Thymus (tissue), 14 donors: ENCODE measurements at places on chromosomes 16 and 17. TPM values are rescaled to one million over a fixed set of nuclear protein-coding genes. Genes with fewer than 3 reads are reported as not detected.

GRCh38 chr17:31248986-31249834, 47.8 kb downstream of the OMG start:
- H3K4me3 ChIP-seq, result no peak overlapping the region
- H3K27me3 ChIP-seq, result no peaks in the 10 kb centered on the region
- DNase-seq, result no peak
- H3K36me3 ChIP-seq, result no peaks in the 10 kb centered on the region

DNA sequence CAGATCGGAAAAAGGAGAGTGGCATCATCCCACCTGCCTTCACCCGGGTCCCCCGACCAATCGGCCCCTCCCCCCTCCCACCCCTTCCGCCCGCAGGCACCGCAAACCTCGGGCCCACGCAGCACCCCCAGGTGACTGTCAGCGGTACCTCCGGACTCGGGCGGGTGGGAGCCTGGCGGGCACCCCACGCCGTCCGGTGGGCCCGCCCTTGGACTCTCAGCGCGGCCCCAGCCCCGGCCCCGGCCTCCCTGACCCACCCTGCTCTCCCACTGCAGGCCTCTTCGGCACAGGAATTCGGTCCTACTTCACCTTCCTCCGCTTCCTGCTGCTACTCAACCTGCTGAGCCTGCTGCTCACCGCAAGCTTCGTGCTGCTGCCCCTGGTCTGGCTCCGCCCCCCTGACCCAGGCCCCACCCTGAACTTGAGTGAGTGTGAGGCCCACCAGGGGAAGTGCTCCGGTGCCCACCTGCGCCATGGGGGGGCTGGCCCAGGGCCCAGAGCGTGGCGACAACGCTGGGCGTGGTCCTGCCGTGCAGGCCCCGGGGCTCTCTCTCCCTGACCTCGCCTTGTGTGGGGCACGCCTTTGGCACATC, 1.6 kb downstream of the TMC8 start:
- DNase-seq, result no peak
- H3K4me1 ChIP-seq, result peaks cover 42% of the 10 kb centered on the region
- H3K27ac ChIP-seq, result peak overlapping the region; percentile 99
- peak overlapping the region; percentile 93 for H3K4me3 ChIP-seq
- no peaks in the 10 kb centered on the region for H3K27me3 ChIP-seq
- peaks cover 49% of the 10 kb centered on the region for H3K36me3 ChIP-seq

DNA sequence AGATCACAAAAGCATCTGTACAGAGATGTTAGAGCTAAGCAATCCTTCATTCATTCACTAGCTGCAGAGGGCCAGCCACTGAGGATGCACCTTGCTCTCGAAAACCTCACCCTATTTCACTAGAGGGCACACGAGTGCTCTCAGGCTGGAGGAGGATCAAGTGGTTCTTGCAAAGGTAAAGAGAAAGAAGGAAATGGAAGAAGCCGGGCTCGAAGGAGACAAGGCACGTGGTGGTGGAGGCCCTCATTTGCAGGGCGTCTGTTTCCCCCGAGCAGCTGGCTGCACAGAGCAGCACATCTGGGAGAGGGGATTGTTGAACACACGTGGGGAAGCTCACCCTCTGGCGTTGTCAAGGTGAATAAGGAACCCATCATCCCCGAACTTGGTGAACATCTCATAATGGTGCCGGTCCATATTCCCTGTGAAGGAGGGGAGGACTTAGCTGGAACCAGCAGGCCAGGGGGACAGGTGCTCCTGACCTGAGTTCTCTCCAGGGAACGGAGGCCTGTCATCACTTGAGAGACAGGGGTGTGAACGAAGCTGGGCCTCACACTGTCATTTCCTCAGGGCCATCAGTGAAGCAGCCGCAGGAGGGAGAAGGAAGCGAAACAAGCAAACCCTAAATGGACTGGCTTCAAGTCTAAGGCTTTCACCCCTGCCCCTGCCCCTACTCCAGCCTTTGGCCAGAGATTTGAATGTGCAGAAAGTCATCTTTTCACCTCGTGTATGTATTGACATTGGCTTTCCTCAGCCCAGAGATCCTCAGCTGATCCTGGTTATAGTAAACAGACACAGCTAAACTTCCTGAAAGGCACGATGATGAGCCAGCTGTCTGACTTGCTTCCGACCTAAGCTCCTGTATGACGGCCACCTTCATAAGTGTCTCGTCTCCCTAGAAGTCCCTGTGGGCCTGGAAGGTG, 27.6 kb downstream of the PRKAR1A start:
- H3K4me1 ChIP-seq, result no peaks in the 10 kb centered on the region
- H3K36me3 ChIP-seq, result peaks cover 16% of the 10 kb centered on the region
- H3K27ac ChIP-seq, result no peak overlapping the region
- DNase-seq, result no peak

DNA sequence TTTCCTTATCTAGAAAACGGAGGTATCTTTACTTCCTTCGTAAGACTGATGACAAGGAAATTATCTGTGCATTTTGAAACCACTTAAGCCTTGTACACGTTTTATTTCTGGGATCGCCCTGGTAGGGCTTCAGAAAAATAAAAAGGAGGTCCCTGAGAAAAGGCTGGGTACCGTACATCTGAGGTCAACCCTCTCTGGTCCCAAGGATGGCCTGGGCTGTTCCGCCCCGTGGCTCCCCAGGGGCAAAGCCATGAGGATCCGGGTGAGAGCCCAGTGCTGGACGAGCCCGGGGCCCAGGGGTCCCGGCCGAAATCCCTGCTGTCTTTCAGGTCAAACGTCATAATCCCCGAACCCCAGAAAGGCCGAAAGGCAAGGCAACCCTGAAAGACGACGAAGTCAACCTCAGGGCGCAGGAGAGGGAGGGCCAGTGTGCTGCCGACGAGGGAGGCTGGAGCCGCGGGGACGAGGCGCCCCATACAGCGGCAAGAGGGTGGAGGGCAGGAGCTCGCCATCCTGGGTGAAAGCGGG, 656 bp upstream of the FUS start:
- peaks cover 58% of the 10 kb centered on the region for H3K4me1 ChIP-seq
- no peak for DNase-seq
- H3K27me3 ChIP-seq, result no peaks in the 10 kb centered on the region
- H3K36me3 ChIP-seq, result peaks cover 30% of the 10 kb centered on the region

- DNase-seq, result no peak
- no peaks in the 10 kb centered on the region for H3K27me3 ChIP-seq
- H3K4me1 ChIP-seq, result no peaks in the 10 kb centered on the region
- no peak overlapping the region for H3K27ac ChIP-seq
- H3K36me3 ChIP-seq, result no peaks in the 10 kb centered on the region
- no peak overlapping the region for H3K4me3 ChIP-seq
Measured at GRCh38 chr17:9401434-9401833, 174.2 kb downstream of the STX8 start.

GRCh38 chr16:11232852-11233726, 22.9 kb downstream of the SOCS1 start:
- H3K4me3 ChIP-seq, result no peak overlapping the region
- DNase-seq, result peak; percentile 72
- peak overlapping the region; percentile 93 for H3K27ac ChIP-seq

- H3K36me3 ChIP-seq, result peaks cover 71% of the 10 kb centered on the region
- DNase-seq, result no peak
- H3K27me3 ChIP-seq, result no peaks in the 10 kb centered on the region
- no peak overlapping the region for H3K27ac ChIP-seq
- H3K4me1 ChIP-seq, result no peaks in the 10 kb centered on the region
Measured at GRCh38 chr16:74304835-74305176, 8.2 kb downstream of the PSMD7 start.

GRCh38 chr17:29559640-29560039, 7.2 kb downstream of the ABHD15 start:
- H3K27ac ChIP-seq, result no peak overlapping the region
- H3K4me3 ChIP-seq, result no peak overlapping the region
- H3K4me1 ChIP-seq, result peaks cover 17% of the 10 kb centered on the region

- H3K36me3 ChIP-seq, result no peaks in the 10 kb centered on the region
- no peak for DNase-seq
- no peak overlapping the region for H3K27ac ChIP-seq
Measured at GRCh38 chr17:60165971-60166370, 16.2 kb downstream of the CA4 start.

- H3K4me3 ChIP-seq, result peak overlapping the region; percentile 94
- H3K27me3 ChIP-seq, result no peaks in the 10 kb centered on the region
- H3K36me3 ChIP-seq, result peaks cover 68% of the 10 kb centered on the region
- H3K27ac ChIP-seq, result peak overlapping the region; percentile 98
Measured at GRCh38 chr16:30658731-30659506, 688 bp downstream of the FBRS start.

GRCh38 chr17:13426991-13427390, 174.7 kb downstream of the HS3ST3A1 start:
- H3K36me3 ChIP-seq, result no peaks in the 10 kb centered on the region
- H3K27ac ChIP-seq, result no peak overlapping the region
- no peaks in the 10 kb centered on the region for H3K4me1 ChIP-seq
- no peak overlapping the region for H3K4me3 ChIP-seq

GRCh38 chr16:23947838-23948237, 112.1 kb downstream of the PRKCB start:
- no peak overlapping the region for H3K27ac ChIP-seq
- no peaks in the 10 kb centered on the region for H3K36me3 ChIP-seq
- DNase-seq, result no peak
- no peak overlapping the region for H3K4me3 ChIP-seq
- no peaks in the 10 kb centered on the region for H3K27me3 ChIP-seq
- peaks cover 43% of the 10 kb centered on the region for H3K4me1 ChIP-seq

- H3K4me3 ChIP-seq, result no peak overlapping the region
- peaks cover 4% of the 10 kb centered on the region for H3K4me1 ChIP-seq
- no peak overlapping the region for H3K27ac ChIP-seq
- H3K27me3 ChIP-seq, result peaks cover 8% of the 10 kb centered on the region
Measured at GRCh38 chr16:70808371-70808770, 7.4 kb upstream of the VAC14 start.

- H3K36me3 ChIP-seq, result no peaks in the 10 kb centered on the region
- H3K27ac ChIP-seq, result peak overlapping the region; percentile 25
- H3K4me1 ChIP-seq, result no peaks in the 10 kb centered on the region
- H3K4me3 ChIP-seq, result no peak overlapping the region
- no peaks in the 10 kb centered on the region for H3K27me3 ChIP-seq
- DNase-seq, result no peak
Measured at GRCh38 chr17:39062846-39063680, 88.4 kb downstream of the PLXDC1 start.

DNA sequence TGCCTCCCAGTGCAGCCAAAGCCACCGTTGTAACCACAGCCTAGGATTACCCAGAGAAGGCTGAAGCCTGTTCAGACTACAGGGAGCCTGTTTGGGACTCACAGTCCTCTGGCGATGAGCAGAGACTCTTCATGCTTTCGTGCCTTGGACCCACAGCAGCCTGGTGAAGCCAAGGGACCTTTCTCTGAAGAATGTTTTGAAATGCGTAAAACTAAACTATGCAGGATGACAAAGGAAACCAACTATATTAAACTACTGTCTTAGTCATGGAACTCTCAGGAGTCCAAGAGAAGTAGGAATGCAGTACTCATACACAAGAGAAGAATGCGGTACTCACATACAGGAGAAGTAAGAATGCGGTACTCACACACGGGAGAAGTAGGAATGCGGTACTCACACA, 20.9 kb downstream of the ABR start:
- no peaks in the 10 kb centered on the region for H3K4me1 ChIP-seq
- H3K27me3 ChIP-seq, result no peaks in the 10 kb centered on the region
- no peak overlapping the region for H3K27ac ChIP-seq
- no peaks in the 10 kb centered on the region for H3K36me3 ChIP-seq
- H3K4me3 ChIP-seq, result no peak overlapping the region
- no peak for DNase-seq

- DNase-seq, result no peak
- H3K27ac ChIP-seq, result no peak overlapping the region
- no peaks in the 10 kb centered on the region for H3K27me3 ChIP-seq
- no peak overlapping the region for H3K4me3 ChIP-seq
Measured at GRCh38 chr17:7322520-7323194, 6.5 kb downstream of the NEURL4 start.

DNA sequence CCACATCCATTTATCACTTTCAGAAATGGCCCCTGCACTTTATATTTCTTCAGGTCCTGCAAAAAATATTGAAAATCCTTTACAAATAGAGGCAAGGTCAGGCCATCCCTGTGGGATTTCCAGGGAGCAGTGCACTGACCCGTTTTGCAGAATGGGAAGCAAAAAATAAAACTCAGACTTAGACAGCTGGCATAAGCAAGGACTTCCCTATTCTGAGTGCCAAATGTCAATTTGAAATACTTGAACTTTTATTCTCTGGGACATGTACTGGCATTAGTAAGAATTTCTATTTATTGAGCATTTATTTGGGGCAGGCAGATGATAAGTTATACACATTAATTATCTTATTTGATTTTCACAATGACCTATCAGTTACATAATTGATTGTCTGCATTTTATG, 32.4 kb downstream of the PRKCB start:
- H3K27ac ChIP-seq, result no peak overlapping the region
- DNase-seq, result no peak
- H3K4me3 ChIP-seq, result no peak overlapping the region
- no peaks in the 10 kb centered on the region for H3K36me3 ChIP-seq
- H3K4me1 ChIP-seq, result peaks cover 31% of the 10 kb centered on the region
- H3K27me3 ChIP-seq, result no peaks in the 10 kb centered on the region

GRCh38 chr17:68803164-68803929, 151.8 kb downstream of the ABCA8 start:
- no peaks in the 10 kb centered on the region for H3K27me3 ChIP-seq
- no peaks in the 10 kb centered on the region for H3K4me1 ChIP-seq
- no peak for DNase-seq
- no peak overlapping the region for H3K27ac ChIP-seq
- H3K36me3 ChIP-seq, result no peaks in the 10 kb centered on the region

GRCh38 chr17:58615768-58616659, 75.8 kb downstream of the TEX14 start:
- no peak overlapping the region for H3K4me3 ChIP-seq
- peaks cover 6% of the 10 kb centered on the region for H3K4me1 ChIP-seq

- no peak overlapping the region for H3K4me3 ChIP-seq
- DNase-seq, result no peak
- no peaks in the 10 kb centered on the region for H3K27me3 ChIP-seq
- no peaks in the 10 kb centered on the region for H3K36me3 ChIP-seq
- no peak overlapping the region for H3K27ac ChIP-seq
- H3K4me1 ChIP-seq, result peaks cover 13% of the 10 kb centered on the region
Measured at GRCh38 chr17:64630309-64631223, 31.5 kb downstream of the SMURF2 start.

DNA sequence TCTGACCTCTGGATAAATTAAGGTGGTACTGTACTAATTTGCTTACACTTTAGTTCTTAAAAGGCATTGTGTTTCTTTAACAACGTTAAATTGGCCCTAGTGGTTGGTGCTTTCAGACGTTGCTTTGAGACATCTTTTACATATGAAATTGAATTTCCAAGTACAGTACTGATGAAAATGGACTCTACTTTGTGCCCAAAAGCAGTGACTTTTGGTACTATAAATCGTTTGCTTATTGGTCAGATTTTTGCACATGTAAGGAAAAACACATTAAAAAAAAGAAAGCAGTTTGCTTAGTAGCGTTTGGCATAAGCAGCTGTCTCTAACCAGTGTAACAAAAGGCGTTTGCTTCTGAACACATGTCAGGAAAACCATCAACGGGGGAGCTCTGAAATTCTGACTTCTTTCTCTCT, 139.6 kb downstream of the CDK5R1 start:
- H3K27ac ChIP-seq, result no peak overlapping the region
- H3K27me3 ChIP-seq, result no peaks in the 10 kb centered on the region
- H3K4me3 ChIP-seq, result no peak overlapping the region
- H3K4me1 ChIP-seq, result no peaks in the 10 kb centered on the region

- no peaks in the 10 kb centered on the region for H3K4me1 ChIP-seq
- H3K27me3 ChIP-seq, result no peaks in the 10 kb centered on the region
- H3K4me3 ChIP-seq, result no peak overlapping the region
- DNase-seq, result no peak
- no peak overlapping the region for H3K27ac ChIP-seq
Measured at GRCh38 chr16:47586121-47586520, 125.0 kb downstream of the PHKB start.

The MMP2 gene
- 8.5 TPM for total RNA-seq

The NPB gene
- total RNA-seq, result 1.7 TPM

The TEKT1 gene
- total RNA-seq, result 0.05 TPM

The ITGA3 gene
- 9.1 TPM for total RNA-seq

The OTOP2 gene
- total RNA-seq, result 0.05 TPM

The C17orf100 gene
- 0.90 TPM for total RNA-seq

The TAT gene
- 0.09 TPM for total RNA-seq

The CFAP97D1 gene
- total RNA-seq, result not detected

The PIK3R5 gene
- 15.2 TPM for total RNA-seq

The SP6 gene
- total RNA-seq, result 0.28 TPM
